HuH-7 (cell line): ENCODE measurements at places on chromosomes 12 and 14.

- DNase-seq = no peak
These were observed 209.0 kb upstream of the RTL1 start for GRCh38 chr14:101112351-101113107.

GRCh38 chr12:132638541-132639408 lies 20.2 kb downstream of the P2RX2 start:
- DNase-seq = peak; percentile 84

DNA sequence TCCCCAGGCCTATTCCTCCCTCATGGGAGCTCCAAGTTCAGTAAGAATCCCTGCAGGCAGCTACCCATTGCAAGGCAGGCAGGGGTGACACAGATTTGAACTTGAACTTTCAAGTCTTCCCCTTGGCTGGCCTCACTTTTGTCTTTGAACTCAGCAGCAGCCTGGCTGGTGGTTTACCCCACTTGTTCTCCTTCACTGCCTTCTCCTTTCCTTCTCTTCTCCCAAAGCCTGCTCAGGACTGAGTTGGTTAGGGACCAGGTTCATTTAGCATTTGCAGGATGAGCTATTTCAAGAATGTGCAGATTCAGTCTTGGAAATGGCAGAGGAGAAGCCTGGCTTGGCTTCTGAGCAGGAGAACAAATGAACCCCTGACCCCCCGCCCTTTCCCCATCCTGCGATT lies 67.7 kb upstream of the TBX3 start:
- DNase-seq = no peak

- no peak for DNase-seq
These were observed 113.4 kb downstream of the ETV6 start for GRCh38 chr12:11762723-11763326.

DNA sequence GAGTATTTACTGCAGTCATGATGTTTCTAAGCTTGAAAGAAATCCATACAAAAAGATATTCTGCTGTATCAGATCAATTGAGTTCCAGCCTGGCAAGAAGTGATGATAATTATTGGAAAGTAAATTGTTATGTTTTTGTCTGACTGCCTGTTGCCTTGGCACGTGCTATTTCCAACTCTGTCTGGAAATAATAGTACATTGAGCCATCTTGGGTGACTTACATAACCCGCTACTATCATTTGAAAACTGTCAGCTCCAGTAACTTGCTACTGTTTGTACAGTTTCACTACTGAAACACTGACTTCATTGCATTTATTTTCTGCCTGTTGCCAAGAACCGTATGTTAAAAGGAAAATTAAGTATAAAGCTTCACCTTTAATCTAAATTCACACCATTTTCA lies 318.6 kb downstream of the ITPR2 start:
- no peak for DNase-seq

GRCh38 chr12:9134981-9135628 lies 19.4 kb upstream of the A2M start:
- no peak for DNase-seq

GRCh38 chr12:97308576-97309198 lies 153.9 kb upstream of the RMST start:
- DNase-seq = no peak

DNA sequence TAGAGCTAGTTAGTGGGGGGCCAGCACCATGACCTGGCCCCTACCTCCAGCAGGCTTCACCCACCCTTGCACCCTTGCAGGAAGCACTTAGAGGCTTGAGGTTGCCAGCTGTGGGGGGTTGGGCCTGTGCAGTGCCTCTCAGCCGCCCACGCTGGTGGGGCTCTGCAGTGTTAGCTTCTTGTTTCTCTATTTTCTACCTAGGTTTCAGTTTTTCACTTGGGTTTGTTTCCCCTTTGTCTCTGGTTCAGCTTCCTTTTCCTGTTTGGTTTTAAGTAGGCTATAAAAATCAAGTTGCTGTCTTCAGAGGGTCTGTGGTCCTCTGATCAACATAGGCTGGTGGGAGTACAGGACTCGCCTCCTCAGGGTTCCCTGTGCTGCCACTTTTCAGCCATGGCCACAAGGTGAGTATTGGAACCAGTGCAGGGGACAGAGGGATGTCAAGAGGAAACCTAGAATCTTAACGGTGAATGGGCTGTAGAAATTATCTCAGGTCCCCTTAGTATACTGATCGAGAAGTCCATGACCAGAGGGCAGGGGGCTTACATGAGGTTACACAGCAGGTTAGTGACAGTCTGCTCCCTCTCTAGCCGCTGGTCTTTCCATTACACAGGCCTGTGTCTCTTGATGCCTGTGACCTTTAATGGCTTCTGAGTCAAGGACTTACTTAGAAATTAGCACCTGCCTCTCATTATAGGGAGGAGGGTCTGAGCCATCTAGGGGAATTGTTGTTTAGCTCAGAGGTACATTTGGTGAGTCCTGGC lies at the start of gene EVL:
EVL (plus strand) TSS at position 312 of the 761 bp plus-strand sequence; CDS start at position 391, 79 bp downstream.
- no peak for DNase-seq

GRCh38 chr12:4031703-4032291 lies 158.6 kb upstream of the PARP11 start:
- DNase-seq = no peak

- DNase-seq = no peak
These were observed 89.9 kb upstream of the DCN start for GRCh38 chr12:91272461-91273063.

- DNase-seq = no peak
These were observed 215.5 kb downstream of the DPF3 start for GRCh38 chr14:72678356-72678755.

DNA sequence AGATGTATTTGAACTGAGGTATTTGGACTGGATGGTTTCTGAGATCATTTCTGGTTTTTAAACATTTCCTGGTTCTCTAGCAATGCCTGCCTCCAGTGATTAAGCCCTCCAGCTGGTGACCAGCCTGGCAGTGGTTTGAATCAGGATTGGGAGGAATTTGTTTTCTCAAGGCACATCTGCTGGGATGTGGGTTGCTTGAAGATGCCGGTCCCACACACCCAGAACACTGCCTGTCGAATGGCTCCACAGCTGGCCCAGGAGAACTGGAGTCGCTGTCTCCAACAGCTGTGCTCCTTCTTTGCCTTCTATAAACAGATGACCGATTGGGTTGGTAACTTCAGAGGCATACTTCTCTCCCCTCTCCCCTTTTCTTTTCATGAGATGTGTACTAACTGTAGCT lies 258.0 kb upstream of the DDHD1 start:
- DNase-seq = no peak

DNA sequence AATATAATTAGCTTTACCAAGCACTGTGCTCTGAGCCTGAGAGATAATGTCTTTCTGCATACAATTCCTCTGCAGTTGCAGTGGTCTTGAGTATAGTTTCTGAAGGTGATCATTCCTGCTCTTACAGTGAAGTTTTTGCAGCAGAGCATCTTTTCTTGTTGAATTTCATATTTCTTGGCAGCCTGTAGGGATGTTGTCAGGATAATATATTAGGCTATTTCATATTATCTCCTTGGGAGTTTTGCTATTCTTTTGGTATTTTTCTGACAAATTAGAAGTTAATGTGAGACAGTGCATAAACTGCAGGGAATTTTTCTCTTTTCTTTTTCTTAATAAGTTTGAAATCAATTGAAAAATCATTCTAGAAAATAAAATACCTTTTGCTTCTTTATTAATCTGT lies 1502.6 kb upstream of the FLRT2 start:
- DNase-seq = no peak

GRCh38 chr12:117344716-117345115 lies 16.7 kb downstream of the NOS1 start:
- no peak for DNase-seq

- DNase-seq = no peak
These were observed 8.3 kb upstream of the CHST11 start for GRCh38 chr12:104448451-104448850.

GRCh38 chr12:75900226-75900625 lies 131.3 kb downstream of the PHLDA1 start:
- DNase-seq = no peak

DNA sequence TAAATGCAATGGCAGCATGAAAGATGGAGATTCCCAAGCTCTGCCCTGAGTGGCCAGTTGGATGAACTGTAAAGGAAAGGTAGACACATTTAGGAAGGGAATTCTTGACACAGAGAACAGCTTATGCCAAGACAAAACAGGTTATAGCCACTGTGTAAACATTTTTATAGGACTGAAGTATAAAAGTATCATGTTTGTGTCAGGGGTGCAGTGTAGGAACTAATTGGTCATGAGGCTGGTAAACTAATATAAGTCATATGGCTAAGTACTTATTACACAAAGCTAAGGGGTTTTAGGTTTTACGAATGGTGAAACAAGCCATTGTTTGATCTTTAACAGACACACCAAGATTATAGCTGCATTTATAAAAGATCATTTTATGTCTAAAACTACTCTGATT lies 207.7 kb upstream of the SLC16A7 start:
- DNase-seq = no peak

DNA sequence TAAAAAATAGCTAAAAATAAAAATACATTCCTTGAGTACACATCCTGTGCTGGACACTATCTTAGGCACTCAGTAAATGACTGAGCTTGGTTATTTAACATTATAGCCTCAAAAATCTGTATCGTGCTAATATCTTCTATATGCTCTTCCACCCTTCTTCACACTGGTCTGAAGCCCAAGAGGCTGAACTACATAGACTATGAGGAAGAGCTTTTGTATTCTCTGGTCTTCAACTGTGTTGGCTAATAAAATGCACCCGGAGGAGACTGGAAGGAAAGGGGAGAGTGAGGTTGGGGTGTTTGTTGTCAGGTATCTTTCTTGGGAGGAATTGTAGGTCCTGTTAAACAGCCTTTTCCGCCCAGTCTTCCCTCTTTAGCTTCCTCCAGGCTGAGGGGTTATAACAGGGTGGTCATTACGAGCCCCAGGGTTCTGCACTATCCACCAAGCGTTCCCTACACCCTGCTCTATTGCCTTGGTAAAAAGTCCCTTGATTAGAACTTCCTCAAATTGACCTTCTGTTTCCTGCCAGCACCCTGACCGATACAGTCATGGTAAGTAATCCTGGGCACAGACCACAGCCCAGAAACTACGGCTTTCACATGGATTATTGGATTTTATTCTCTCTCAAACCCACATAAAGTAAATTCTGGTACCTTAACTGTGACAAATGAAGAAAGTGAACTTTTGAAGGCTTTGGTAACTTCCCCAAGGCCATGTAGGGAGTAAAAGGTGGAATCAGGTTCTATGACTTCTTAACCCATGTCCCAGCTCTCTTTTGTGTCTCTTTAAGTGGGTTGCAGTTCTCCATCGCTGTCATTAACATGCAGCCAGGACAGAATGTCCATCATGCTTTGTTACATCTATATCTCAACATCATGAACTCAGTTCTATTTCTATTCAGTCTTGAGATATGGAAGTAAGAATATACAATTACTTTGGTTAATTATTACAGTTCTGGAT lies 71.3 kb downstream of the PTHLH start:
- DNase-seq = no peak

DNA sequence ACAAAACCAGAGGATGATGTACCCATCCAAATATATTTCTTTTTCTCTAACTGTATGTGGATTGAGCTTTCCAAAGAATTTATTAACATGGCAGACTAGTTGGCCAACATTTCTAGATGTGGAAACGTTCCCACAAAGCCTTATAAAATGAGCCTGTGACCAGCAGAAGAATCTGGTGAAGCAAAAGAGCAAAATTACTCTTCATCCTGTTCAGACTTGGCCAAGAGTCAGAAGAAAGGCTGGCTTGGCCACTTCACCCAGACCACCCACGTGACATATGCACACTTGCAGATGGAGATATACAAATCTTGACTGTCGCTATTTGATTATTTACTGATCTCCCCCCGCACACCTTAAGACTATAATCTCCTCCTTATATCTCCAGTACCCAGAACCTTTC lies 96.7 kb downstream of the NUAK1 start:
- DNase-seq = no peak

DNA sequence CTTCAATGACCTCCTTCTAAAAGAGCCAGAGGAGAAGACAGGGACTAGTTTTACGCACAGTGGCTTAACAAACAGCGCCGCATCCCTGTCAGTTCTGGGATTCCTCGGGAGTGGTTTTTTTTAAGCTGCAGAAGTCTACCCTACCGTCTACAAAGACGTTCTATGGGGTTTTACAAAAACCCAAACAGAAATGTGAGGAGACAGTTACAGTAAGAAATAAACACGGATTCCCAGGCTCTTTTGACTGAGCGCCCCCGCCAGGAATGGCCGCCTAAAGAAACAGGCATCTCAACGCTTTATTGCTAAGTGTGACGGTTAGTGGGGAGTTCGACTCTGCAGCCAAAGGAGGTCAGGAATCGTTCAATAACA lies 484 bp downstream of the ALKBH1 start:
- DNase-seq = peak; percentile 5

GRCh38 chr14:100334904-100335303 lies 11.8 kb downstream of the SLC25A47 start:
- no peak for DNase-seq

DNA sequence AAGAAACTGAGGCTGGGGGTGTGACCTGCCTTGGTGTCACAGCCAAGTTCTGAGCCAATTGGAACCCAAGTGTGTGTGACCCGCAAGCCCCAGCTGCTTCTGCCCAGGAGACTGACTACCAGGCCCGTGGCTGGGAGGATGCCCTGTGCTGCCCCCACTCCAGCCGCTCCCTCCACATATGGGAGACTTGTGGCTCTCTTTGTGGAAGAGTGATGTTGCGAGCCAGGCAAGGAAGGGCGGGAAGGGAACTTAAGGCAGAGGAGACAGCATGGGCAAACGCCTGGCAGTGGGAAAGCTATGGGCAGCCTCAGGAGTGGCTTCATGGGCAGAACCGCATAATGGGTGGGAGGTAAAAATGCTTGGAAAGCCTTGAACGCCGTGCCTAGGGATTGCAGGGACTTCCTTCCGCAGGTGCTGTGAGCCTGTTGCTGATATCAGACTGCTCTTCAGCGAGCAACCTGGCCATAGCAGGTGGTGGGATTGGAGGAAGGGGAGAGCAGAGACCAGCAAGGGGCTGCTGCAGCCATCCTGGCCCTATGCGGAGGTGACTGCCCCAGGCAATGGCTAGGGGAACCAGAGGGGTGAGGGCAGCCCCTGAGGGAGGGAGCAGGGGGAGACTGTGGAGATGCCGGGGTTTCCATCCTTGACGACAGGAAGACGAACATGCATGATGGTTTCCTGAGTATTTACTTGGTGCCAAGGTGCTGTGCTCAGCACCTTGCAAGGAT lies 115.7 kb downstream of the LGMN start:
- no peak for DNase-seq

GRCh38 chr12:54166567-54167499 lies 22.0 kb downstream of the SMUG1 start:
- peak; percentile 42 for DNase-seq

- DNase-seq = no peak
These were observed 158.0 kb downstream of the RAD51B start for GRCh38 chr14:67977434-67978034.

- no peak for DNase-seq
These were observed 88.1 kb downstream of the PPP2R5C start for GRCh38 chr14:101849640-101850039.

DNA sequence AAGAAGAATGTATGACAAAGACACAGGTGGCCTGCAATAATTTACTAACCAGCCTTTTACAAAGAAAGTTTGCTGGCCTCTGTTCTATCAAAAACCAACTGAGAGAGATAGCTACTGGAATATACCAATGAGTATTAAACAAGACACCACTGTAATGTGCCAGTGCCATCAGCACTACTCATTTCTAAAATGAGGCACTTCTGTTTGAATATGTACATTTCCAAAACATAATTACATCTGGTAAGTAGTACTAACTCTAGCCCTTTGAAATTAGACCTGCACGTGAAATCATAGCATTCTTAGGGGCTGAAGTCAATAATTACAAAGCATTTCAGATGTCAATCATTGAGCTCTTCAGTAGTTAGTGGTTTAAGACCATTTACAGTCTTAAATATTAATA lies 6.9 kb upstream of the SYCP3 start:
- DNase-seq = no peak
